ENCODE measurements at places on chromosomes 11 and 22.

- DNase-seq, result no peak
Observed at GRCh38 chr11:114921697-114922096, 243.4 kb downstream of the NXPE2 start.

- no peak for DNase-seq
Observed at GRCh38 chr22:40009951-40010671, 15.4 kb downstream of the FAM83F start.

DNA sequence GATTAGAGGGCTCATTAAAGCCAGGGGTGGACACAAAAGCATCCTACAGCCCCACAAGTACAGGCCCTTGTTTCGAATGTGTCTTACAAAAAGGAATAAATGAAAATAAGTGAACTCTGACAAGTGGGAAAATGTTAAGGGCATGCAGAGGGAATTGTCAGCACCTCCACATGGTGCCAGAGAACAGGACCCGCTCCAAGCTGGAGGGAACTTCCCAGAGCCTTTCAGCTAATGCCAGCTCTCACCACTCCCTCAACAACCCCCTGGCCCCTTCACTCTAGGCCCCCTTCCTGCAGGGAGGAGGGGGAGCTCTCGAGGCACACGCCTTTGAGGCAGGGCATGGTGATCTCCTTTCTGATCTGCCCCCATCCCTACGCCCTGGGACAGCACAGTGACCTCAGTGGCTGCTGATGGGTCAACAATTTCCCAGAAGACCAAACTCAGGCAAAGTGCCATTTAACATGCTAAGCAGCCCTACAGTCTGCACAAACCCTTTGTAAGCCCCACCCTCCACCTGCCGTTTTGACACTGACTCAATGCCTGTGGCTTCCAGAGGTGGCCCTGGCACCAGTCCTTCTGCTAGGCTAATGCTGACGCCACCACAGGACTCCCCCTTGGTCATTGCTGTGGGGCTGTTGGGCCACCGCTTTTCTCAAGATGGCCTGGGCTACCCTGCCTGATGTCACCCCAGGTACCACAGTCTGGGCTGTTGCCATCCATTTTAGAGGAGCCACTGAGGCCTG is 12.5 kb upstream of the CHST1 start:
- no peak for DNase-seq

DNA sequence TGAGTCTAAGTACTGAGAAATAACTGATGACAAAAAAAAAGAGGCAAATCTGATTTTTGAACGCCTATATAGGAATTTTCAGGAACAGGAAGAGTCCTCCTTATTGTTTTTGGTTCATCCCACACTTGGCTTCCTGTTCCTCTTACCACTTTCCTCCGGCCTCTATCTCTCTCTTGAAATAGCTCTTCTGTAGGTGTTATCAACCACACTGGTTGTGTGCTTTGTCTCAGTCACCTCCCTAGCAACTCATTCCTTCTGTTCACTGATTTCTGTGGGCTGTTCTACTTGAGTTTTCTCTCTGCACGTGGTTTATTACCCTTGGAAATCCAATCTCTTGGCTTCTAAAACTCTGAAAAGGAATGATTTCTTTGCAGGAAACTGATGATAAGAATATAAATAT is 78.7 kb upstream of the C11orf87 start:
- DNase-seq, result no peak

- no peak for DNase-seq
Observed at GRCh38 chr11:117513666-117514065, 186.0 kb downstream of the CEP164 start.

DNA sequence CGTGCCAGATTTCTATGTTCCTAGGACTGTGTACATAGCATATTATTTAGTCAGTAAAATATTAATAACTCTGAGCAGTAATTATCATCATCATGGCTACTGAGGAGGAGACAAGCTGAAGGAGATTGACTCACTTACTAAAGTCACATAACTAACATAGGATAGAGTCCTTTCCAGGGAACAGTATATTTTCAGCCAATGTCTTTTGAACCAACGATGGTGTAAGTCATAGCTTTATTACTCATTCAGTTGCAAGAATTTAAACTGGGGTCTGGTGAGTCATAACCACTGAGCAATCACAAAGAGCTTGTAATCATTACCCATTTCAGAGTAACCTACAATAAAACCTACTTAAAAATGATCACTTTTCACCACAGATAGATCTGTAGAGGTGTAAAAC is 1564.8 kb upstream of the TENM4 start:
- DNase-seq, result no peak

DNA sequence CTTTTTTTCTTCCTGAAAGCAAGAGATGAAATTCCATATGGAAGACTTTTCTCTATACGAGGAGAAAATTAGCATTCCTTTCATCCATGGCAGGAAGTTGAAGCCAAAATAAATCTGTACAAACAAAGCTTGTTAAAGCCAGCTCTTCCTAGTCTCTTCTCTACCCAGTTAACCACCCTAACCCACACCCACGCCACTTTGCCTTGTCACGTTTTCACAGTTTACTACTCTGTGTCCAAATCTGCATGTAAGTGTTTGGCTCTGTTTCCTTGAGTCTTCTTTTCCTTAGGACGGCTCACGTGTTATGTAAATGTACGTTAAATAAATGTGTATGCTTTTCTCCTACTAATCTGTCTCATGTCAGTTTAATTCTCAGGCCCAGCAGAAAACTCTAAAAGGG is 7.1 kb upstream of the HMOX1 start:
- no peak for DNase-seq
